ENCODE measurements at places on chromosomes 1 and 21. TPM values are rescaled to one million over a fixed set of nuclear protein-coding genes. Genes with fewer than 3 reads are reported as not detected.

The MROH9 gene
- total RNA-seq = 0.36 TPM

The CD84 gene
- not detected for total RNA-seq

The CADM3 gene
- total RNA-seq = 0.49 TPM

The MRPL9 gene
- 56.3 TPM for total RNA-seq

The AGMAT gene
- total RNA-seq = 0.16 TPM

The NBPF4 gene
- not detected for total RNA-seq

The HES4 gene
- 0.49 TPM for total RNA-seq

The DDR2 gene
- 472 TPM for total RNA-seq

The BEST4 gene
- total RNA-seq = 0.16 TPM

The IVL gene
- total RNA-seq = not detected

The CD1D gene
- not detected for total RNA-seq

The CHTOP gene
- total RNA-seq = 44.3 TPM

The ADAM30 gene
- total RNA-seq = not detected

The NTNG1 gene
- 13.7 TPM for total RNA-seq

The AGT gene
- total RNA-seq = 7.8 TPM

The EVI5 gene
- 43.5 TPM for total RNA-seq

The ASPM gene
- total RNA-seq = 3.9 TPM
